Kidney epithelial cell (primary cell): ENCODE measurements at places on chromosomes 13 and 19. TPM values are rescaled to one million over a fixed set of nuclear protein-coding genes. Genes with fewer than 3 reads are reported as not detected.
A peak's percentile ranks its signal among the peaks of the same experiment; 100 is the strongest.

The OR7G1 gene
- not detected in 2 replicates for total RNA-seq

The GRK1 gene
- total RNA-seq = not detected in 2 replicates

The ERICH4 gene
- not detected in 2 replicates for total RNA-seq

The CACNG7 gene
- not detected in 2 replicates for total RNA-seq

The KISS1R gene
- 0.75 TPM in 1 of 2 replicates, not detected in the other for total RNA-seq

The DPY19L3 gene
- total RNA-seq = 20.9 and 25.0 TPM in 2 replicates

The VWA8 gene
- total RNA-seq = 14.6 and 16.8 TPM in 2 replicates

DNA sequence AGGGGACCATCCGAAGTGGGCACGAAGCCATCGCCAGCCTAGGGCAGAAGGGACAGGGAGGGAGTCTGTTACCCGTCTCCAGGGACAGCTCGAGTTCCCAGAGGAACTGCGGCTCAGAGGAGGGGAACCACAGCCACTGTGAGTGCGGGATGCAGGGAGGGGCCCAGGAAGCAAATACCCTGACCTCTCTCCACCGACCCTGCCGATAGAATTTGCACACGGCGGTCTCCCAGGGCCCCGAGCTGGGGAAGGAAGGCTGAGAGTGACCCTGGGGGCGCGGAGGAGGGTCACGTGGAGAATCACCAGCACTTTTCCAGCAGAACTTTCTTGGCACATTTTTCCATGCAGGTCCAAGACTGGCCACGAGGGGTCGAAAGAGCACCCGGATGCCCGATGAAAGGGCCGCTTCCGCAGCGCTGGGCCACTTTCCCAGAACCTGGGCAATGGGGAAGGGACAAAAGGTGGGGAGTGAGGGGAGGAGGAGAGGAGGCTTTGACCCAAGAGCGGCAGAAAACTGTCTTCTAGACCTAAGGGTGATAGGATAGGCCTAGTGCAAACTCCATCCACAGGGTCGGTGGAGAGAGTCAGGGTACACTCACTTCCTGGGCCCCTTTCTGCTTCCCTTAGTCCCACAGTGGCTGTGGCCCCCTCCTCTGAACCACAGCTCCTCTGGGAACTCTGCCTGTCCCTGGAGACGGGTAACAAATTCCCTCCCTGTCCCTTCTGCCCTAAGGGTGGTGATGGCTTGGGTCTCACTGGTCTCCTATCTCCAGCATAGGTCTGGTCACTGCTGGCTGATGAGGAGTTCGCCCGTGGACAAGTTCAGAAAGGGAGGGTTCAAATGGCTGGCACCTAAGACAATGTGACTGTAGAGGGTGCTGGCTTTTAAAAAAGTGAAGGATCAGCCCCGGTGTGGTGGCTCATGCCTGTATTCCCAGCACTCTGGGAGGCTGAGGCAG, 5.3 kb upstream of the GPR4 start:
- no peak for DNase-seq

- peak; percentile 83 for DNase-seq
Observed at GRCh38 chr13:43686557-43686956, 100.2 kb downstream of the ENOX1 start.

DNA sequence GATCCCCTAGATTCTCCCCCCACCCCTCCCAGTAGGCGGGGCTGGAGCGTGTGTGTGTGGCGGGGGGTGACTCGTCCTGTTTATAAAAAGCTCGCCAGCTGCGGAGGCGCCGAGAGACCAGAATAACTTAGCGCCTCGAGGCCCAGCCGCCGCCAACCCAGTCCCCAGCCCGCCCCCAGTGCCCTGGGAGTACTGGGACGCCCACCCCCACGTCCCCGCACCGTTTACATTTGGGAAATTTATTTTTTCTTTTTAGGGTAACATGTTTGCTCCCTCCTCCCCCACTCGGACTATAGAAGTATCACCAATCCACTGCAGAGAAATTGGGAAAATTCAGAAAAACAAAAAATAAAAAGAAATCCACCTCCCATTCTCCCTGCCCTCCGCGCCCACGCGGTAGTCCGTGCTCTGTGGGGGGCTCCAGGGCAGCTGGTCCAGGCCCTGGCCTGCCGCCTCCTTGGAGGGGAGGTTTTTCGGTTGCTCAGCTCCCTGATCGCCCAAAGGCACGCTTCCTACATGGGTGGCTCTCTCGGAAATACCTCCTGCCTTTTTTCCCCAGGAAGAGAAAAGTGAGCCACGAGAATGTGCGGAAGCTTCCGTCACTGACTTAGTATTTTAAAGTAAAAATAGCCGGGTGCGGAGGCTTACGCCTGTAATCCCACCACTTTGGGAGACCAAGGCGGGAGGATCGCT, 1.5 kb upstream of the RAB3A start:
- no peak for DNase-seq

- DNase-seq = peak; percentile 37
Observed at GRCh38 chr13:105464249-105464648, 1071.2 kb downstream of the EFNB2 start.

GRCh38 chr13:84296401-84296800, 414.1 kb upstream of the SLITRK1 start:
- no peak for DNase-seq
